ENCODE measurements at places on chromosomes 4 and X. TPM values are rescaled to one million over a fixed set of nuclear protein-coding genes. Genes with fewer than 3 reads are reported as not detected.

GAGE12C gene
- polyA plus RNA-seq, result not detected

EPHA5 gene
- polyA plus RNA-seq, result not detected

NPY1R gene
- polyA plus RNA-seq, result not detected

MEPE gene
- not detected for polyA plus RNA-seq

TRPC3 gene
- not detected for polyA plus RNA-seq

BLOC1S4 gene
- 17.6 TPM for polyA plus RNA-seq

SPANXD gene
- polyA plus RNA-seq, result not detected

CLTRN gene
- 0.39 TPM for polyA plus RNA-seq

LGI2 gene
- polyA plus RNA-seq, result not detected

RNF150 gene
- polyA plus RNA-seq, result 0.08 TPM

- no peak for DNase-seq
These were observed 137.2 kb upstream of the PGRMC2 start for GRCh38 chr4:128424527-128425497.

DNA sequence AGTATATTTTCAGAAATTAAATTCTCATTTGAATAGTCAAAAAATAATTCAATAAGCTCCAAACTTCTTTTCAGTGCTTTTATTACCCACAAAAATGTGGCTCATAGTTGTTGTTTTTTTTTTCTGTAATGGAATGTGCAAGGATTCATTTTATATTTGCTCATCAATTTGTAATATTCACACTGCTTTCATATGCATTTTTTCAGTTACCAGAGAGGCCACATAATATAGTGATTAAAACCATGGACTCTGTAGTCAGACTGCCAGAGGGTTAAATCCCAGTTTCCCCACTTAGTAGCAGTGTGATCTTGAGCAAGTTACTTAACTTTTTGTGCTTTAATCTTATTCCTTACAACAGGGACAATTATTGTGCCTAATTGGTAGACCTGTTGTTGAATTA, 64.5 kb downstream of the FAM9B start:
- DNase-seq, result no peak

DNA sequence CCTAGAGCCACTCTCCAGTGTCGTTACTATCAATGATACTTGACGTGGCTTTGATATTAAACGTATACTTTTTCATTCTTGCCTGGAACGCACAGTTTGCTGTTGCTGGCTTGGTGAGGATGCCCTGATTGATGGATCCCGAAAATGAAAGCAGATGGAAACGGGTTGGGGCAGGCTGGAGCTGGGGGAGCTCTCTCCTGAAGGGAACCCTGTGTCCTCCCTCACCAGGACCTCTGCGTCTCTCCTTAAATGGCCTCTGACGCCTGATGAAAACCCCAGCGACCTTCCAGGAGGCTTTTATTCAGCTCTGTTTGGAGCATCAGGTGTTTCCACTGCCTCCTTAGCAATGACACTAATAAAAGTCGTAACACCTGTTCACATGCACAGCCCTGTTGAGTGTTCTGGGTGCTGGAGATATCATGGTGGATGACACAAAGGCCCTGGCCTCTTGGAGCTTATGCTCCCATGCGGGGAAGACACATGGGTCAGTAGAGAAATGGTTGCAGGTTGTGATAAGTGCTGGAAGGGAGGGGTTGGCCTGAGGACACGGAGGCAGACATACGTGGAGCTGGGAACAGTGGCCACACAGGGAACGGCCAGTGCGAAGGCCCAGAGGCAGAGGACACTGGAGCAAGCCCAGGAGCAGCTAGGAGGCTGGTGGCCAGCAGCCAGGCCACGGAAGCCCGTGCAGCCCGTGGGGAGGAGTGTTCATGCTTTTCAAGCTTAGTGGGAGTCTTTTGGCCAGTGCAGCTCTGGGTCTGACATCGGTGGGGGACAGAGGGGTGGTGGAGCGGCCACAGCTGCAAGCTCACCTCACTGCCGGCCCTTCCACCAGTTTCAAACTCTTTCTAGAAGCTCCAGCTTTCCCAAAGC, 7.5 kb downstream of the MSANTD1 start:
- no peak for DNase-seq

- DNase-seq, result peak; percentile 3
These were observed 2.4 kb upstream of the RAB40AL start for GRCh38 chrX:102934624-102935023.

- no peak for DNase-seq
These were observed 591.2 kb downstream of the PPP4R3C start for GRCh38 chrX:26871967-26872366.

DNA sequence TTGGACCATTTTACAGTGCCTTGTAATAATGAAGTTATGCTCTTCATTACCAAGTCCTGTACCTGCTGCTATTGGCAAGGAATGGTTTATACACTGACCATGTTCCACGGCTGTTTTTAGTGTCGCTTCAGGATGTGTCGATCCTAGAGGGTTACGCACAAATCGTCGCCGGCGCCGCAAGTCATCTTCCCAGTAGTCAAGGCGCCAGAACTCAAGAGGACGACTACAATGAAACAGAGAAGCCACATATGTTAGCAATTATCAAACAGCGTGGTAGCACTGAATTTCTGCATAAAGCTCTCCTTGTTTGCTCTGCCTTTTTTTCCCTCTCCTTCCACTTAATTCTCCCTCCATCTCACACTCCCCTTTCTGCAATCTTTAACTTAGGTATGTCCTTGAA, 17.0 kb downstream of the MAB21L2 start:
- DNase-seq, result no peak

- DNase-seq, result no peak
These were observed 41.5 kb downstream of the QRFPR start for GRCh38 chr4:121339307-121339706.

DNA sequence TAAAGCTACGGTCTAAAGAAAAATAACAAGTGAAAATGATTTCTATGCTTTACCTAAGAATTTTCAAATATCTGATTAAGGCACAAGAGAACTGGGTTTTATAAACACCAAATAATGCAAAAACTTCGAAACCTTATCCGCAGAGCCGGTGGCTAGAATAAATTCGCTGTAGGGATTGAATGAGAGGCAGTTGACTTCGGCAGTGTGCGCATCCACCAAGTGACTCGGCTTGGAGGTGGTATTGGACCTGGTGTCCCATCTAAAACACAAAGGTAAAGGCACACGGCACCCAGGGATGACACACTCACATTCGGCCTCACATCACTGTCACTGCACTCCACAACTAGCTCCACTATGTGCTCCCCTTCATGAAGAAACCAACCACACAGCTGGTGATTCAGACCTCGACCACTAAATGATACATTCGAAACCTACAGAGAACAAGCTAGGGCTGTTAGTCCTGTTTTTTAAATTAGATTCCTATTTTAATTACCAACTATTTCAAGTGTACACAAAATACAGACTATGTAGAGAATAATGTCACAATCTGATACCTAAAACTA, 17.5 kb downstream of the RBBP7 start:
- DNase-seq, result no peak

DNA sequence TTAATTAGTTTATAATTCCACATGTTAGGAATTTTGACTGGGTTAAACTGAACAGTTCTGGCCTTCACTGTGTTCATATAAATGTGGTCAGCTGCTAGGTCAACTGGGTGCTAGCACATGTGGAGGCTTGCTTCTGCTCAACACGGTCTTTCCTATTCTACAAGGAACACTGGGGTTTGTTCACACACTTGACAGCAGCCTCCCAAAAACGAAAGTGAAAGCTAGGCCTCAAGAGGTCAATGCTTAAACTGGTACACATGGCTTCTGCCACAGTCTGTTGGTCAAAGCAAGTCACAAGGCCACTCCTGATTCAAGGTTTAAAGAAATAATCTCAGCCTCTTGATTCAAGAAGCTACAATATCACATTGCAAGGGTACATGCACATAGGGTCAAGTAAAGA, 126.5 kb downstream of the QDPR start:
- no peak for DNase-seq

DNA sequence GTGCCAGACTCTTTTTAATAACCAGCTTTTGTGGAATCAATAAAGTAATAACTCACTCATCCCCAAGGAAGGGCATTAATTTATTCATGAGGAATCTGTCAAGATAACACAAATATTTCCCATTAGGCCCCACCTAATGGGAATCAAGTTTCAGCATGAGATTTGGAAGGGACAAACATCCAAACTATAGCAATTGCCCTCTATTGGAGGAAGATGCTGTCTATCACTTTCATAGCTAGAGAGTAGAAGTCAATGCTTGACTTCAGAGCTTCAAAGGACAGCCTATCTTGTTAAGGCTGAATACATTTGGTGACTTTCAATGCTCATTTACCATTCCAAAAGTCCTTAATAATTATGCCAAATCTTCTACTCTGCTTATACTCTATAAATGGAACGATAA, 84.9 kb upstream of the ATOH1 start:
- DNase-seq, result no peak

- DNase-seq, result no peak
These were observed 11.0 kb downstream of the ODAPH start for GRCh38 chr4:75566911-75567310.

DNA sequence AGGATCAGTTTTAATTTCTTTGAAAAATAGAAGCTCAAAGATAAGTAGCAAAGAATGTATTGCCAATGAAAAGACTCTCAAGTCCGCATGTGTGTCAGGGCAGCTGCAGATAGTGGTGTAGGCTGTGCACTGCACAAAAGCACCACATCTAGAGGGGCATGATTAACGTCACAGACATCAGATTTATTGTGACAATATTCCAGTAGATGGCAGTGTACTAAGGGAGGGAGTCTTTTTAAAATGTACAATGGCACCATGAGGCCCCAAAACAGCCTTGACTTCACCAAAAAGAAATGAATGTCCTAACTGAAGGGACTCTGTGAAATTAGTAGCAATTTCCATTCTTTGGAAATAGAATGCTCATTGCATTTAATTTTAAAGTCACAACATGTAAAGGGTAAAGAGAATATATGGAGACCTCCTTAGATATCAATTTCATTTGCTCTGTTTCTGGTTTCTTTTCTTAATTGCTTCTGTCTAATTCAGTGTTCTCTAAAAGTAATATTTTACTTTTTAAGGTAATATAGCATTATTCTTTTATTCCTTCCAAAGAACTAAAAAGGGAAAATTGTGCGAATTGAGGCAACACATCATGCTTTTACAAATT, 98.4 kb downstream of the ZNF827 start:
- peak; percentile 45 for DNase-seq

DNA sequence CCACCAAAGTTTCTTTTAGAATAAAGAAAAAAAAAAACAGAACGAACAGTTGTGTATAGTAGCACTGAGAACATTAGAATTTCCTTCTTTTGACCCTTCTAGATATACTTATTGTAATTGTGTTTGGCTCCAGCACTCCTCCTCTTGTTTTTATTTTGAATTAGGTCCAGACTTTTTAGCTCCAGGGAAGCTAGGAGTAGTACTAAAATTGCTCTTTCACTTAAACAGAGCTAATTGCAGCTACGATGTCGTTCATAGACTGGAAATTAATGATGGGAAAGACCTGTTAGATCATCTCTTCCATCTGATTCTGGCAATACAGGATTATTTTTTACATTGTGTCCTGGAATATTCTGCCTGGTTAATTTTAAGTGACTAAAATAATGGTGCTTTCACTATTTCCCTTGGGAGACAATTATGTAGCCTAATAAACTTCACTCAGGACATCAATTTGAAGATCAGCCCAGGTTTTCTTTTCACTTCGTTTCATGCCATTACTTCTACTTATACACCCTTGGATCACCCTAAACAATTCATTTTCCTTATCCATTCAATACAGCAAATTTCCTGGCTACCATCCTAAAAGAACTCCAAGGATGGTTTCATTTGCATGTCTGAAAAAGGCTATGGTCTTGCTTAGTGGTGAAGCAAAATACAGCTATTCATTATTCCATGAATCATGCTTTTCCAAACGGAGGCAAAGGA, 480.8 kb upstream of the TECRL start:
- DNase-seq, result no peak

- DNase-seq, result peak; percentile 3
These were observed 27.2 kb downstream of the HTR2C start for GRCh38 chrX:114611018-114611619.

- no peak for DNase-seq
These were observed 135.1 kb upstream of the GEMIN8 start for GRCh38 chrX:14164828-14165227.

- DNase-seq, result no peak
These were observed 357.4 kb downstream of the STIM2 start for GRCh38 chr4:27218013-27218412.

GRCh38 chrX:71671938-71672337, 4.6 kb downstream of the LOC101059915 start:
- no peak for DNase-seq

DNA sequence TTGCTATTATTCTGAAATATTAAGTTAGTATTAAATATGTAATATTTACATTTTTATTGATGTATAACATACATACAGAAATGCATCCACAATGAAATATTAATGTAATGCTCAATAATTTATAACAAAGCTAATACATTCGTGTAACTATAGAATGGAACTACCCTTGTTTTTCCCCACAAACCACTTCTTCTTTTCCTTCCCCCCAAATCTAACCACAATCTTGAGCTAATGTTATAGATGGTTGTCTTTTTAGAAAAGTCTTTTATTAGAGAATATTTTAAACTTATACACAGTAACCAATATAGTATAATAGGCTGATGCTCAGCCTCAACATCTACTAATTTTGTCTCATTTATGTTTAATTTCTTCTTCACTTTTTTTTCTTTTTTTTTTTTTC, 4.5 kb upstream of the ZNF732 start:
- no peak for DNase-seq

GRCh38 chr4:74330295-74330750, 22.1 kb downstream of the EPGN start:
- no peak for DNase-seq

- DNase-seq, result no peak
These were observed 156.4 kb upstream of the PCDH10 start for GRCh38 chr4:132992686-132993085.

DNA sequence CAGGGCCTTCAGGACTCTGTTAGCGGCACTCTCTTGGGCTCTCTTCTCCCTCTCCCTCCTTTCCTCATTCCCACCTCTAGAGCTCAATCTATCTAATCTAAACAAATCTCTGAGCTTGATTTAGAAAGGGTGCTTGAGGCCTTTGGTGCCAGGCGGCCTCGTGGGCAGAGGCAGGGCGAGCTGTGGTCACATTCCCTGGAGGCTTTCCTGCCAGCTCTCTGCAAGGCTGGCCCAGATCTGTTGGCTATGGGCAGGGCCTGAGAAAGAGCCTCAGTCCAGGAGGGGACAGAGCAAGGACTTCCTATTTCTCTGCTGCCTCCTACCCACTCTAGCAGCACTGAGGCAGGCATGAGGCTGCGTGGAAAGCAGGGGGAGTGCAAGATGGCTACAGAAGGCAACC, 38.6 kb downstream of the PJA1 start:
- no peak for DNase-seq

DNA sequence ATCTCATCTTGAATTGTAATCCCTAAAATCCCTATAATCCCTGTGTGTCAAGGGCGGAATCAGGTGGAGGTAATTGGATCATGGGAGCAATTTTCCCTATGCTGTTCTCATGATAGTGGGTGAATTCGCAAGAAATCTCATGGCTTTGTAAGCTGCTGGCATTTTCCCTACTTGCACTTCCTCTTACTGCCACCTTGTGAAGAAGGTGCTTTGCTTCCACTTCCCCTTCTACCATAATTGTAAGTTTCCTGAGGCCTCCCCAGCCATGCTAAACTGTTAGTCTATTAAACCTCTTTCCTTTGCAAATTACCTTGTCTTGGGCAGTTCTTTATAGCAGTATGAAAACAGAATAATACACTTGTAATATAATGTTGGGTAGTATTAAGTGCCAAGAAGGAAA, 1087.4 kb upstream of the SLIT2 start:
- no peak for DNase-seq
